WERI-Rb-1 (cell line): ENCODE measurements at places on chromosomes 7 and 10.
A peak's percentile ranks its signal among the peaks of the same experiment; 100 is the strongest.

DNA sequence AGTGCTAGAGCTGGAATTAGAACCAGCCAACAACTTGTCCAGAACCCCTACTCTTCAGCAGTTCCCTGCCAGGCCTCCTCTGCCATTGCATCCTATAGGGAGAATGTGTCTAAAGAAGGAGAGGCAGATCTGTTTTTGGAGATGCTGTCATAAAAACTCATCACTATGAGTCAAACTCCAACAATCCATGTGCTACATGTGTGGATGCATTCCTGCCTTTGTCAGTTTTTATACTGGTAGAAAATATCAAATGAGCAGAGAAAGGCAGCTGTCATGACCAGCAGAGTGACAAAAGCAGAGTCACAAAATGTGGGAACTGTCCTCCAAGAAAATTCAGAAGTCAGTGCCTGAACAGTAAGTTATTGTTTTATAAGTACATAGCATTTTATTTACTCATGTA, 93.0 kb downstream of the ABLIM1 start:
- no peak for DNase-seq

DNA sequence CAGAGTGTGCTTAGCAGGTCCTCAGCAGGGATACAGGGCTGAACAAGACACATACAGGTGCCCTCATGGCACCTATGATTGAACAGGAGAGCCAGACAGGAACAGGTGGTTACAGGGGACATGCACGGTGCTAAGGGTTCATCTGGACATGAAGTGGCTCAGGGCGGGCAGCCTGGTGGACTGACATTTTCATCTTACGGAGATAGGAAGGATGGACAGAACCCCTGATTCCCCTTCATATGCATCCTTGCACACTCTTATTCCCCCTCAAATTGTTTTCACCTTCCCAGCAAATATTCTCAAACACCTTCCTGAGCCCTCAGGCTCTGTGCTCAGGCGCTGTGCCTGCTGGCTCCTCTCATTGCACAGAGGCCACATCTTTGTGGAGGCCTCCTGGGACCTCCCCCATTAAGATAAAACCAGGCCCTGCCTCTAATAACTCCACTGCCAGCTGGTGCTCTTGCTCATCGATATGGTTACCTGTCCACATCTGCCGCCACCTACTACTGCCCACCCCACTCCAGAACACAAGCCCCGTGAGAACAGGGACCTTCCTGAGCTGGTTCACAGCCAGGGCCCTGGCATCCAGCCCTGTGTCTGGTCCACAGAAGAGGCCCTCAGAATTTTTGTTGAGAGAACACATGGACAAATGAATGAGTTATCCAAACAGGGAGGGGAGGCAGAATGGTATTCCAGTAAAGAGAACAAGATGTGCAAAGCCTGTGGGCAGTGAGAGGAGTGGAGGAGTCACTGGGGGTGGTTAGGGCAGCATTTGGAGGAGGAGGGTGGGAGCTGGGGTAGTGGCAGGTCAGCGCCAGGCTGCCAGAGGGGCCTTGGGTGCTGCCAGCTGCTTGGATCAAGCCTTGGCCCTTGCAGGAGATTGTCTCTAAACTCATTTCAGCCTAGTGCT, 68.9 kb upstream of the AQP1 start:
- no peak for DNase-seq

GRCh38 chr7:156234666-156235494, 405.7 kb upstream of the RNF32 start:
- DNase-seq, result no peak

GRCh38 chr7:124777268-124777667, 11.7 kb upstream of the GPR37 start:
- no peak for DNase-seq

GRCh38 chr10:75528392-75528791, 97.0 kb downstream of the LRMDA start:
- no peak for DNase-seq

DNA sequence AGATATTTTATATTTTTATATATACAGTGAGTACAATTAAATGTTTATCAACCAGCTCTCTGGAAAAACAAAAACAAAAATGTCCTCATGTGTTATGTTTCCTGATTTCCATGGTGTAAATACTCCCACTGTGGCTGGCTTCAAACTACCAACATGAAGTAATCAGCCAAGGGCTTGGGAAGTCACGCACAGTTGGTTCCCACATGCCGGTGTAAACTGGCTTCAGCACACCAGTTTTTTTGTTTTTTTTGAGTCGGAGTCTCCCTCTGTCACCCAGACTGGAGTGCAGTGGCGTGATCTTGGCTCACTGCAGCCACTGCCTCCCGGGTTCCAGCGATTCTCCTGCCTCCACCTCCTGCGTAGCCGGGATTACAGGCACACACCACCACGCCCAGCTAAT, 11.8 kb downstream of the OSBPL3 start:
- DNase-seq, result no peak

DNA sequence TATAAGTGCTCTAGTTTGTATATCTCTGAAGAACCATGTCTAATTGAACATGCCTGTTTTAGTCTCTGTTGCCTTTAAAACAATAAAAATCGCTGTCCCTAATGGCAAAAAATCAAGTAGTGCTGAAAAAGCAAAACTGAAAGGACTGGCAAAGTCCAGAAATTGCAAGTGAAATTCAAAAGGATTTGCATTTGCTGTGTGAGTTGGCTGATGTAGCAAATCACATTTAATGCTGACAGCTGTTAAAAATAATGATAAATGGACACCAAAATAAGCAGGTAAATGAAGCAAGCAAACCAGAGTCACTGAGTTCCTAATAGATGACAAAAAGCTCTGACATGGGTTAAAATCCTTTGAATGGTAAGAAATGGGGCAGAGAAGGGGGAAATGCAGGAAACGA, 874.1 kb downstream of the GRM8 start:
- no peak for DNase-seq

DNA sequence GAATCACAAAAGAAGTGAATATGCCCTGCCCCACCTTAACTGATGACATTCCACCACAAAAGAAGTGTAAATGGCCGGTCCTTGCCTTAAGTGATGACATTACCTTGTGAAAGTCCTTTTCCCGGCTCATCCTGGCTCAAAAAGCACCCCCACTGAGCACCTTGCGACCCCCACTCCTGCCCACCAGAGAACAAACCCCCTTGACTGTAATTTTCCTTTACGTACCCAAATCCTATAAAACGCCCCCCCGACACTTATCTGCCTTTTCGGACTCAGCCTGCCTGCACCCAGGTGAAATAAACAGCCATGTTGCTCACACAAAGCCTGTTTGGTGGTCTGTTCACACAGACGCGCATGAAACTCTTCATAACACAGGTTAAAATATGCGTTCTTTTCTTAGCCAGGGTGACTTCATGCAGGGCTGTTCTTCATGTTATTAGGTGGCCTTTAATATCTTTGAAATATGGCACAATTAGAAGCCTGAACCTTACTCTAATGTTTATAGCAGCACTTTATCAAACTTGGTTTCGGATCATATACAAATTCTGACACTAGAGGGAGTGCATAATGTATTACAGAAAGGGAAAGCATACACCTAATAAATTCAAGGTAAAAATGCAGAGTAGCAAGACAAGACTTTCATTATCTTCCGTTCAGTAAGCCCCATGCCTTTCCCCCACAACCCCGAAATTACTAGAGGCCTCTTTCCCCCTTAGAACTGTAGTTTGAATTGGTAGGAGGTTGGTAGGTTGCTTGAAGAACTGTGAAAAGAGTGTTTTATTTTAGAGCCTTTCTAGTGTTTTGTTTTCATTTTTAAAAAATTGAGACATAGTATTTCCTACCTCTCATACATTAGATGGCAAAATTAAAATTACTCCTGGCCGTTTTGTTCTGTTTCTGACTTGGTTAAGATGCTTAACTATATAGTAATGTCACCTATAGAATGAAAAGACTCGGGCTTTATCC, 117.9 kb downstream of the NPY start:
- DNase-seq, result no peak

GRCh38 chr10:71467569-71468362, 71.0 kb downstream of the CDH23 start:
- no peak for DNase-seq

GRCh38 chr10:9437131-9437530, 1382.6 kb downstream of the GATA3 start:
- DNase-seq, result no peak

DNA sequence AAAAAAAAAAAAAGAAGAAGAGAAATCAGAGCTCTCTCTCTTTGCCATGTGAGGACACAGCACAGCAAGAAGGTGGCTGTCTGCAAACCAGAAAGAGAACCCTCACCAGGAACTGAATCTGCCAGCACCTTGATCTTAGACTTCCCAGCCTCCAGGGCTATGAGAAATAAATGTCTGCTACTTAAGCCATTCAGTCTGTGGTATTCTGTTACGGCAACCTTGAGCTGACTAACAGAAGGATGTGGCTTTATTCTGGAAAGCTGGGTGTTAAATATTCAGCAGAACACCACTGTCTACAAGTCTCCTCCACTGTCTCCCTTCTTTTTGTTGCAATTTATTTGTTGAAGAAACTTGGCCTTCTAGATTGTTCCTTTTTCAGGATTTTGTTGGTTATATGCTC, 5.0 kb downstream of the COL26A1 start:
- no peak for DNase-seq

DNA sequence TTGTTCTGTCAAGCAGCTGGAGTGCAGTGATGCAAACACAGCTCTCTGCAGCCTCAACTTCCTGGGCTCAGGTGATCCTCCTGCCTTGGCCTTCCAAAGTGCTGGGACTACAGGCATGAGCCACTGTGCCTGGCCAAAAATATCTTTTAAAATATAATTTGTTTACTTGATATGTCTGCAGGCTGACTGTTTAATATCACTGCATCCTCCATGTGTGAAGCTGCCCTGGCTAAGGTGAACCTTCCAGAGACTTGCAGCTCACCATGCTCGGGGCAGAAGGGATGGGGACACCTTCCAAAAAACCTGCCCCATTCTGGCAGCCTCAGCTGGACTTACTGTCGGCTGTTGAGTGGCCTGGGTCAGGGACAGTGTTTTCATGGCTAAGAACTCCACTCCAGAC, 57.6 kb upstream of the DDC start:
- DNase-seq, result no peak

DNA sequence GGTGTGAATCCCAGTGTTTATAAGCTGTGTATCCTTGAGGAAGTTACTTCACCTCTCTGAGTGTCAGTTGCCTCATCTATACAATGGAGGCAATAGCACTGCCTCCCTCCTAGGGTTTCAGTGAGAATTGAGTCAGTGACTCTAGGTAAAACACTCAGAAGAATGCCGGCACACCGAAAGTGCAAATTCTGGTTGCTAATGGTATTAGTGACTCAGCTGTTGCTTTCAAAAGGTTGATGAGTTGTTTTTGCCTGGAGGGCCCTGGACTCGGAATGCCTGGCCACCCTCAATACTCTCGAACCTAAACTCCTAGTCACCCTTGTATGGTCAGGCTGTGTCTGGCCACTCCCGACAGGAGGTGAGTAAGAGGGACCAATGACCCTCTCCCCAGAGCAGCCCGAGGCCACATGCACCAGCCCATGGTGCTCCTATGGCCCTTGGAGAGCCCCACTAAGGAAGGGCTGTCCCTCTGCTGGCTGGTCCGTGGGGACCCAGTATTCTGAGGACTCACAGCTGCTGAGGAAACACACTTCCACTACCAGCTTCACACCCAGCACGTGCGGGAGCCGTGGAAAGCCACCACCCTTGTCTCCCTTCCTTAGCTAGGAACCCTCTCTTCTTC, 60.2 kb downstream of the CALML3 start:
- no peak for DNase-seq

GRCh38 chr7:76282344-76283253, 19.9 kb upstream of the HSPB1 start:
- no peak for DNase-seq

- peak; percentile 75 for DNase-seq
These were observed 26.6 kb upstream of the DDC start for GRCh38 chr7:50591480-50592438.

DNA sequence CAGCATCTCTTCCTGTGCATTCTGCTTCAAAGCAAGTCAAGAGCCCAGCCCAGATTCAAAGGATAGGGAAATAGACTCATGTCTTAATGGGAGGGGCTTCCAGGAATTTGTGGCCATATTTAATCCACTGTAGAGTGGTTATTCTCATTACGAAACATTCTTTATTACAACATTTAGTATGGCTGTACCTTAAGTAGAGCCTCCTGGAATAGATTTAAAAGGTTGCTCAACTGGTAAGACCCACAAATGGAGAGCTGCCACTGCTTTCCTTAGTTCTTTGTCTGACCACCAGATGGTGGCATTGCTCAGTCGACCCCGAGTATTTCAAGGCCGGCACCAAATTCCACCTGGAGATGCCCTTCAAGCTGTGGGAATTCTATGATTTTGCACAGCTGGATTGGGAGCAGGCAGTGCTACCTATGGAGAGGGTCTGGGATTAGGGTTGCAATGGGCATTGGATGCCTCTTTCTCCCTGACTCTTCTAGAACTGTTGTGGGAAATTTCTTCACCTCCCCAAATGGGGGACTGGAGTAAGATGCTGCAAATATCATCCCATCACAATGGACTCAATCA, 102.2 kb downstream of the RBM20 start:
- peak; percentile 58 for DNase-seq

DNA sequence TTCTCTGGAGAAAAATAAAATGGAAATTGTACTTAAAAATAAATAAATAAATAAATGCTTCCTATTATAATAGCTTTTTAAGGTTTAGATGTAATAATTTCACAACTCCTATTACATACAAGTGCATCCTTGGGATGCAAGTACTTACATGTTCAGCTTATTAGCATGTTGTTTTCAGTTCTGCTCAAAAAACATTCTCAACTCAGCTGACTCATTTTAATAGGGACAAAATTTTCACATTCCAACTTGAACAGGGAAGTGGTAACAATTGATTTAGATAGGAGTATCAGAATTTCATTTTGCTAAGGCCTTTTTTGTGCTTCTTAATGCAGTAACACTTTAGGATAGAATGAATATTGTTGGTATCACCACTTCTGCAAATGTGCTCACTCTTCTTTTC, 16.7 kb upstream of the PAPSS2 start:
- DNase-seq, result no peak

DNA sequence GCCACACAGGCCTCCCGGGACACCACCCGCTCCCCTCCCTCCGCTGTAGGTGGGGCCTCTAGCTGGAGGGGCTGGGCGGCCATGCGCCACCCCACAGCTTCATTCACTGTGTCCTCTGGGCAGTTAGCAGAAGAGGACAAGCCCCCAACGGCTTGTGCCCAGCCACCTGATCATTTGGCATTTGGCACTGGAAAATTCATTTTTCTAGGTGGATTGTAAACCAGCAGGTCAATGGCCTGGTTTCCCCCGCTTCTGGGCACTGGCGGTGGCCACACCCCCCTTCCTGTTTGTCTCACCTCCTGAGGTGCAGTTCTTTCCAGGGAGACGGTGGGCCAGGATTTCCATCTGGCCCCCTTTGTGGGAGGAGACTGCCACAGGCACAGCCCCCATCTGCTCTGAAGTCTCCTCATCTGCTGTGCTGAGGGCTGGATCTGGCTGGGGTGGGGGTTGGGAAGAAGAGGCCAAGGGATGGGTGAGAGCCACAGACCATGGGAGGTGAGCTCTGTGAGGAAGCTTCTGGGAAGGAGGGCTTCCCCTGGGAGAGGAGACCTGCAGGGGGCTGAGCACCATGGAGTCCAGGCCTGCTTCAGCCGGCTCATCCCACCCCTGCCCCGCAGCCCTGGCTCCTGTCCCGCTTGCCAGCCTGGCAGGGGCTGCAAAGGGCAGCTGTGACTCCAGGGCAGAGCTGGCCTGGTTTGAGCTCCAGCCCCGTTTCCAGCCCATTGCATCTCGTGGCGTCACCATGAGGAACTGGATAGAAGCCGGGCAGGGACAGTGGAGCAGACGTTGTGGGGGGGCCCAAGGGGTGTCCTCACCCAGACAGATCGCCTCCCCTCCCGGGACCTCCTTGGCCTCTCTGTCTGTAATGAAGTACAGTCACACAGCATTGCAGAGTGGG, 40.1 kb upstream of the SLC29A3 start:
- DNase-seq, result peak; percentile 45
